ENCODE measurements at places on chromosomes 1 and 21. TPM values are rescaled to one million over a fixed set of nuclear protein-coding genes. Genes with fewer than 3 reads are reported as not detected.

PIGP gene
- total RNA-seq: 7.0 TPM

AMY2B gene
- total RNA-seq: 10.0 TPM

ATP1A4 gene
- total RNA-seq: not detected

TSSK3 gene
- not detected for total RNA-seq

RIPPLY3 gene
- total RNA-seq: not detected

GPR3 gene
- total RNA-seq: 0.43 TPM

KCNJ6 gene
- 0.29 TPM for total RNA-seq

POLR3GL gene
- total RNA-seq: 18.9 TPM

TMCC2 gene
- total RNA-seq: 1.4 TPM

RBBP5 gene
- 12.5 TPM for total RNA-seq

KCNN3 gene
- 3.5 TPM for total RNA-seq

TESK2 gene
- total RNA-seq: 11.2 TPM

OR2L5 gene
- total RNA-seq: not detected

EFNA1 gene
- 16.9 TPM for total RNA-seq

XKR8 gene
- total RNA-seq: 0.58 TPM

WNT3A gene
- not detected for total RNA-seq

WNT2B gene
- not detected for total RNA-seq

KLHDC9 gene
- 1.8 TPM for total RNA-seq

LCE2B gene
- not detected for total RNA-seq

VPS45 gene
- total RNA-seq: 39.3 TPM

SYNC gene
- 12.3 TPM for total RNA-seq

PGLYRP4 gene
- not detected for total RNA-seq

IGSF5 gene
- not detected for total RNA-seq

SLAMF8 gene
- total RNA-seq: not detected

CFAP298 gene
- total RNA-seq: 0.87 TPM

TMEM51 gene
- 16.5 TPM for total RNA-seq

C1orf87 gene
- total RNA-seq: not detected

RAB3B gene
- total RNA-seq: 0.14 TPM

OR2M3 gene
- total RNA-seq: not detected

SLC1A7 gene
- total RNA-seq: not detected

PODN gene
- 47.2 TPM for total RNA-seq

GRHL3 gene
- not detected for total RNA-seq

LAMB3 gene
- 64.2 TPM for total RNA-seq

LCE3B gene
- total RNA-seq: not detected

ITLN2 gene
- total RNA-seq: not detected

AADACL4 gene
- not detected for total RNA-seq

LRP8 gene
- 3.5 TPM for total RNA-seq

PIGR gene
- total RNA-seq: 316 TPM

TEX50 gene
- not detected for total RNA-seq

S100A3 gene
- not detected for total RNA-seq

CD1D gene
- total RNA-seq: 2.6 TPM

ELF3 gene
- total RNA-seq: 1,083 TPM

SH3D21 gene
- total RNA-seq: 7.1 TPM
